NB4 (cell line): ENCODE measurements at places on chromosomes 12 and 14.

DNA sequence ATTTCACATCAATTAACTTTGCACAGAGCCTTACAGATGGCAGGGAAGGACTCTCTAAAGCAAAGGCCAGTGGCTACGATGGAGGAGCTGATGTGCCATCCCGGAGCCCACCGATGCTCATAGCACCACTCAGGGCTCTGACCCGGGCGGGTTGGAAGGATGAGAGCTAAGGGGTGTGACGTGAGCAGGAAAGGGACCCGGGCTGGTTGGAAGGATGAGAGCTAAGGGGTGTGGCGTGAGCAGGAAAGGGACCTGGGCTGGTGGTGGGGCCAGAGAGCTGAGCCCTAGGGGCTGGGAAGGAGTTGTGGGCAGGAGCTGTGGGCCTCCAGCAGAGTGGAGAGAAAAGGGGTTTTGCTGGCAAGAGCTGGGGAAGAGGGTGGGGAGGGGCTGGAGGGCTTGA is 3.8 kb upstream of the FBRSL1 start:
- DNase-seq: no peak

- peak; percentile 45 for DNase-seq
Observed at GRCh38 chr12:1842905-1843640, 22.7 kb downstream of the LRTM2 start.

DNA sequence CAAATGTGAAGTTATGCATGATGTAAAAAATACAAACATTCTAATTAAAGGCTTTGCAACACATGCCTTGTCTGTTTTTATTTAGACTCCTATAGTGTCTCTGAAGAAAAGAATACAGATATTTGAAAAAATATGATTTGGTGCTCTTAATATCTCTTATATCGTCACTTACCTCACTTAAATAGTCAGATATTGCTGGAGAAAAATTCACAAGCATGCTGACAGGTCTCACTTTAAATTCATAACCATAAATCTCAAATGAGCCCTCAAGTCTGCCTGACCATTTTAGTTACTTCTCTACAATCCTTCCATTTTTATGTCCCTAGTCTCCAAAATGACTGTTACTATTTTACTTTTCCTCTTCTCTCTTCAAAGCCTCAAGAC is 5.4 kb upstream of the YEATS4 start:
- DNase-seq: no peak

DNA sequence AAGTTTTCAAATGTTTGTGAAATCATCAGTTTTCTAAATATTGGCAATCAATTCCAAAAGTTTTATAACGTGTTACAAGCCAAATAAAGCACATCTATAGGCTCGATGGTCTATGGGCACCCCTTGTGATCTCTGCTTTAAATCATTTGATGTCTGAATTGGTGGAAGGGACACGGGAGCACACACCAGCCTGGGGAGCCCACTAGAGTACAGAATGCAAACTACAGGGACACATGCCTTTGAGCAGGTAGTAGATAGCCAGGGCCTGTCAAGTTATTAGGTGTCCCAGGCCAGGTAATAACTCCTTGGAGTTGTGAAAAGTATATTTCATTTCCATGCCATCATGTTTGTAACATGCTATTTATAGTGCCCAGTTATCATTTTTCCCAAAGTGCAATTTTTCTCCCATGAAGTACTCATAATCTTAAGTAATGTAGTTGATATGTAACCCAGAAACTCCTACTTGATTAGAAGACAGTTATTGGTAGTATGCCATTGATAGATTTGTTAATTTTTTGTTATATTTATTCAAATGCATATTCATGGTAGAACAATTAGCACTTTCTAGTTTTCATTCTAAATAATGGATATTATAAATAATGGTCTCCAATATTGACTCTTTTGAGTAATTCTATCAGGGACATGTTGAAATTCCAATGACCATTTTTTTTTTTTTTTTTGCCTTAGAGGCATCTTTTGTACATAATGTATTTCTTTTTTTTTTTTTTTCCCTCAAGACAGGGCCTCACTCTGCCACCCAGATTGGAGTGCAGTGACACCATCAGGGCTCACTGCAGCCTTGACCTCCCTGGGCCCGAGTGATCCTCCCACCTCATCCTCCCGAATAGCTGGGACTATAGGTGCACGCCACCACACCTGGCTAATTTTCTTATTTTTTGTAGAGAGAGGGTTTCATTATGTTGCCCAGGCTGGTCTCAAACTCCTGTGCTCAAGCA is 96.9 kb upstream of the FGD4 start:
- peak; percentile 45 for DNase-seq

DNA sequence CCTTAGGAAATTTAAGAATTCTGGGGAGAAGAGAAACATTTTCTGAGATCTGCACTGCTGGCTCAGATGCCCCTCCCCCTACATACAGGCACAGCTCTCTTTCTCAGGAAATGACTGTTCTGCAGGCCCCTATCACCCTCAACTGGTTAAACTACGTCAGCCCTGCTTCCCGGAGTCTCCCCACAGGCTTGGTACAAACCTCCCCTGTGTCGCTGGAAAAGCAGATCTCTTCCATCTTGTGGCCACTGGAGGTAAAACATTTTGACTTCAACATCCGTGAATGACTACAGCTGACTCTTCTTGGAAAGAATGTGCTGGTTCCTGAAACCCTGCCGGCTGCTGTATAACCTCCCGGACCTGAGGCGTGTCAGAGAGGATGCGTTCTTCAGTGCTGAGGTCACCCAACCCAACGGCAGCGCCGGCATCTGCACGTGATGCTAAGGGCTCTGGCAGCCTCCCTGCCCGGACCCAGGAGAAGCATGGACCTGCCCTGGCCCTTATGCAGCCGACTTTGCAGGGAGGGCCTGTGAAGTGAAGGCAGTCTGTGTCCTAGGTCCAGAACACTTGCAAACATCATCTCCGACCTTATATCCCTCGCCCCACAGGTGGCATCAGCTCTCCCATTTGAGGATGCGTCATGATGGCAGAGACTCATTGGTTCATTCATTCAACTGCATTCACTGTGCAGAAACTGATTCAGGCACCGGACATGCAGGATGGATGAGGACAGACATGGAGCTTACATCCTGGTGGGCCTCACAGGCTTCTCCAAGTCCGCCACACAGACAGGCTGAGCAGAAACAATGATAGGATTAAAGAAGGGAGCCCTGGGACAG is 129.2 kb downstream of the GCH1 start:
- peak; percentile 83 for DNase-seq

DNA sequence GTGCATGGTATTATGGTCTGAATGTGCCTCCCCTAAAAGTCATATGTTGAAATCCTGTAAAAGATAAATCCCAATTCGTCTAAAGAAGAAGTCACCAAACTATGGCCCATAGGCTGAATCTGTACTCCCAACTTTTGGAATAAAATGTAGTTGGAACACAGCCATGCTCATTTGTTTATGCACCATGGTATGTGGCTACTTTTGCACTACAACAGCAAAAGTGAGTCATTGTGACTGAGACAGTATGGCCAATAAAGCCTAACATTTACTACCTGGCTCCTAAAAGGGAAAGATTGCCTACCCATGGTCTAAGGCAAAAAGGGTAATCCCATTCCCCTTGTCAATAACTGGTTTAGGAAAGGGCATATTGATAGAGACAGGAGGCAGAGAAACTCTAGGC is 101.8 kb downstream of the LRIG3 start:
- no peak for DNase-seq

- no peak for DNase-seq
Observed at GRCh38 chr12:66683073-66683472, 4.2 kb upstream of the GRIP1 start.

DNA sequence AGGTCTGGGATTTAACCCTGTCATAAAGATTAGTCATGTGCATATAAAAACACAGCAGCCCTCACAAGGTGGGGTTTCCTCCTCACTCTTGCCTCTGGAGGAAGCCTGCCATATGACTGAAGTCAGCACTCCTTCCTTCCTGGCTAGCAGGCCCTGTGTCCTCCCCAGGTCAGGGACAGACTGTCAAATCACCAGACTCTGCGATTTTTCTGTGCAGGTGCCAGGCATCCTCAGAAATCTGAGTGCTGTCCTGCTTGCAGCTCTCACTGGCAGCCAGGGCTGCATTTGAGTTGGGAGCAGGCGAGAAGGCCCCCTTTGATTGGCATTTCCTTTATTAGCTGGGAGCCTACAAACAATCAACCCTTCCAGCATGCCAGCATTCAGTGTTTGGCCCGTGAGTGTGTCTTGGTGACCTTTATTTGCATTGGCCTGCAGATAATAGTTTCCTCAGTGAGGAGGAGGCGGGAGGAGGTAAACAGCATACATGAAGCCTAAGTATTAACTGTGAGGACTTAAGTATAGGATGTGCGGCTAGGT is 183.8 kb upstream of the ARHGAP5 start:
- no peak for DNase-seq

DNA sequence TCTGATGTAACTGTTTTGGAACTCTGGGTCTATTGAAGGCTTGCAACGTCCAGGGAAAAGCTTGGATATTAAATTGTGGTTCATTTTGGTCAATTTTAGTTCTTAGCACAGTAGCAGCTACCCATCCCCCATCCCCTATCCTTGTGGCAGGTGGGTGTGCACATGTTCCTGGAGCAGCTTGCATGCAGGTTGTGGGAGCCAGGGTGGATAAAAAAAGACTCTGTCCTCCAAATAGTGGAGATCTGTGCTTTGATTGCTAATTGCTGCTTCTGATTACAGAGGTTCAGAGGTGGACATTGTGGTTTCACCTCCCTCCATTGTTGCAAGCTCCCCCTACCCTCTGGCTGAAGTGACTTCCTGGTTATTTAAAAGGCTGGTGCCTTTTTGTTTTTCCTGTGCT is 23.1 kb downstream of the ATP23 start:
- DNase-seq: no peak

- DNase-seq: no peak
Observed at GRCh38 chr12:50085615-50086072, 502 bp downstream of the SMARCD1 start.

DNA sequence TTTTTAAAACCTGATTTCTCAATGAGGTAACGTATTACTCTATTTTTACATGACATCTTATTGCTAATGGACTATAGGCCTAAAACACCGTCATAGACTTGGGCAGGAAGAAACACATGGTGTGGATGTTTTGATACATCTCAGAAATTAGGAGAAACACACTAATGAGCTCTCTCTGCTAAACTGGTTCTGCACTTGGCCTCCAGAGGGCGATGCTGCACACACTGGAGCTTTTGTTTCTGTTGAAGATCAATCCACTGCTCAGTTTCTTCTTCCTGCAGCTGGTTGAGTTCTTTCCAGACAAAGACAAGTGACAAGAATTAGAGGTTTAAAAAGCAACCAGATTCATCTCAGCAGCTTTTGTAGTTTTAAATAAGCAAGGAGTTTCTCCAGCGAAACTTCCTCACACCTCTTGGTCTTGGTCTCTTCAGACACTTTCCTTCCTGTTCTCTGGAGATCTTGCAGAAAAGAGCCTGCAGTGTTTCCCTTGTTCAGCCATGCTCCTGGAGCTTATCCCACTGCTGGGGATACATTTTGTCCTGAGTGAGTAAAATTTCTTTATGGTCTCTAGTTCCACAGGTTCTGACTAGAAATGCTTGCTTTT is 178.5 kb upstream of the OR4E1 start:
- peak; percentile 38 for DNase-seq

DNA sequence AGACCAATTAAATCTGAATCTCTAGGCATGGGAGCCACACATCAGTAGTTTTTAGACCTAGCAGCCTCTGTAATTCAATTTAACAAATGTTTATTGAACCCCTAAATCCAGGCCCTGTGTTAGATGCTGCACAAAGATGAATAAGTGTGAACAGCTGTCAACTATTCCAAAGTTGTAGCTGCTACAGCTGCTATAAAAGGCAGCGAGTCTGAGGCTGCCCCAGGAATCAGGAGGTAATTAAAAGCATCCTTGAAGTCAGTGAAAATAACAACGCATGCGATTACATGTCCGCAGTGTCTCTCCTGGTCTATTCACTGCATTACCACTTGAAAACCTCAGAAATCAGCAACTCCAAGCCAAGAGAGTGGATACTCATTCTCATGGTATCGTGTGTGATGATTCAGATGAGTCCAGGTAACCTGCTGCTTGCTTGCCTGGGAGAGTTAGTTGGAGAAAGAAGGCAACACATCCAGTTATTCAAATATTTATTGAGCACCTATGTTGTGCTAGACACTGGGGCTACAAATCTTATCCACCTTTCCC is 34.9 kb upstream of the DDHD1 start:
- DNase-seq: no peak

DNA sequence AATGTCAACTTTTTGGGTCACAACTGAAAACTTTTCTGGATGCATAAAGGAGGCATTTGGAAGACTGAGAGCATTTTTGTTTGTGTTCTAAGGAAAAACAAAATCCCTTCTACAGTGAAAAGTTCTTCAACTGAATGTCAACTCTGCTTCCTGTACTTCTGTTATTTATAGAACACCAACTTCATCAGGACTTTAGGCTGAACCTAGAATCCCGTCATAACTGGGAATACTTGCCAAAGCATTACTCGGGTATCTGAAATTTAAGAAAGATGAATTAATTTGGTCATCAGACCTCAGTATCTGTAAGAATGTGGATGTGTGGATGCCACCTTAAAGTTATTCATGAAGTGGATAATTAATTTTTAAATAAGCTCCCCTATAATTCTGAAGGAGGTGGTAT is 73.2 kb downstream of the FERMT2 start:
- no peak for DNase-seq

DNA sequence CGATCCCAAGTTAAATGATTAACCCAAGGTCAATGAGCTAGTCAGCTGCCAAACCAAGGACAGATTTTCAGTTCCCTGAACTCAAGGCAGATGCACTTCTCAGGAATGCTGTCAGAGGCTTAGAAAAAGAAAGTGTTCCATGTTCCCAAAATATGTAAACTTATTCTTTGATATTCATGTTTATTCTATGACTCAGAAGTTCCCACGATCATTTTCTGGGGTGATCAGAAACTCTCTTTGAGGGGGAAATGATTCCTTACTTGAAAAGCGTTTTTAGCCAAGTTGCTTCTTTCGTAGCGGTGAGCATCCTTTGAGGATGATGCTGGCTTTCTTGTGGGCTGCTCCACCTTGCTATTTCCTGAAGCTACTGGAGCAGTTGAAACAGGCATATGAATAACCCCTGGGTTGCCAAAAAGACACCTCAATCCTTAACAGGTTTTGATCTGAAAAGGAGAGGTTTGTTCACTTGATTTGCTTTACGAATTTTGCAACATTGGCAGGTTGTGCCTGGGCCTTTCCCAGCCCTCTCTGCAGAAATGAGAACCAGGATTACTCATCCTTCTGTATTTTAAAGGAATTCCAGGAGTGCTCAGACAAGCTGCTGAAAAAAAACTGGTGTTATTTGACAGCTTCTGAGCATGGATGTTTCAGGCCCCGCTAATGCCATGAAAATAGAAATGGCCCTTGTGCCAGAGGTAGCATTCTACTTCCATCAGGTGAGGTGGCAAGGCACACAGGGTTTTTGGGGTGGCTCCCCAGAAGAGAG is 121.4 kb upstream of the HIF1A start:
- DNase-seq: no peak

- DNase-seq: no peak
Observed at GRCh38 chr14:75725481-75725880, 64.4 kb downstream of the TTLL5 start.

DNA sequence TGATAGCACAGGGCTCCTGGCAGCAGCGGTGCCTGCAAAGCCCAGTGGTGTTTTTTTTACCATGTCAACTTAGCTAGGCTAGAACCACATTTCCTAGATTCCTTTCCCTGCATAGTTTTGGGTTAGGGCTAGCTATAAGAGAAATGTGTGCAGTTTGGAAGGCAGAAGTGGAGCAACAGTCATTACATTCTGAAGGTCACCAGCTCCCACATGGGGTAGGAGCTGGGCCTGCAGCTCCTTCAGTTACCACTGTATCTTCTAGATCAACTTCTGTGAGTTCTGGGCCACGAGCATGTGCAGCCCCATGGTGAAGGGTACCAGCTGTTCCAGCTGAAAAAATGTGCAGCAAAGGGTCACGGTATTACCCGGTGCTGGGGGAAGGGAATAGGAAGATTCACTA is 2.3 kb upstream of the SLC25A3 start:
- peak; percentile 58 for DNase-seq

- DNase-seq: no peak
Observed at GRCh38 chr12:61385771-61386170, 874.4 kb upstream of the USP15 start.
